ENCODE measurements at places on chromosomes 3 and 15.

GRCh38 chr15:31328428-31328968, 1.9 kb downstream of the KLF13 start:
- peak; percentile 10 for DNase-seq

- DNase-seq = peak; percentile 39
These were observed 17.9 kb upstream of the RPP14 start for GRCh38 chr3:58288011-58288728.

DNA sequence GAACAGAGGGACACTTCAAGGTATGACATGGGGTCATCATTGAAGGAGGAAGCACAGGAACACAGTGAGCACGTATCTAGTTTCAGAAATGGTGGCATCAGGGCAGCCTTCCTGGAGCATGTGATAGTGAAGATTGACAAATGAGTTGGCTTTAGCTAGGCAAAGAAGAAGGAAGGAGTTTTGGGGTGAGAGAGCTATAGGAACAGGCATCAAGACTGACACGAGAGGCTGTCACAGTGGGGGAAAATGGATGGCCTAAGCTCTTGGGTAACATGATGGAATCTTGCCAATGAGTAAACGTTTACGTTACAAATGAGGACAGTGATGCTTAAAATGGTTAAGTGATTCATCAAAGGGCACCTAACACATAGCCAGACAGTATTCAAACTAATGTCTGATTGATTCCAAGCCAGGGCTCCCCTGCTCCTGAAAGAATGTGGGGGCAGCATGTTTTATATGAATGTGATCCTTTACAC, 23.1 kb upstream of the GPR171 start:
- no peak for DNase-seq

- peak; percentile 81 for DNase-seq
These were observed 19.6 kb downstream of the CLK3 start for GRCh38 chr15:74635228-74635627.

- DNase-seq = no peak
These were observed 23.1 kb downstream of the SLC24A5 start for GRCh38 chr15:48143856-48144255.
